ENCODE measurements at places on chromosomes 5 and 9. TPM values are rescaled to one million over a fixed set of nuclear protein-coding genes. Genes with fewer than 3 reads are reported as not detected.

COL15A1 gene
- 25.1 TPM for total RNA-seq

DAB2 gene
- 217 TPM for total RNA-seq

TBC1D9B gene
- total RNA-seq = 70.9 TPM

IL3 gene
- total RNA-seq = not detected

SLC36A3 gene
- total RNA-seq = not detected

PCDHGB3 gene
- 9.6 TPM for total RNA-seq

- DNase-seq = peak; percentile 11
Observed at GRCh38 chr9:27198190-27198589, 89.2 kb downstream of the TEK start.

GRCh38 chr9:95316274-95316673 is 1.2 kb downstream of the FANCC start:
- DNase-seq = no peak

DNA sequence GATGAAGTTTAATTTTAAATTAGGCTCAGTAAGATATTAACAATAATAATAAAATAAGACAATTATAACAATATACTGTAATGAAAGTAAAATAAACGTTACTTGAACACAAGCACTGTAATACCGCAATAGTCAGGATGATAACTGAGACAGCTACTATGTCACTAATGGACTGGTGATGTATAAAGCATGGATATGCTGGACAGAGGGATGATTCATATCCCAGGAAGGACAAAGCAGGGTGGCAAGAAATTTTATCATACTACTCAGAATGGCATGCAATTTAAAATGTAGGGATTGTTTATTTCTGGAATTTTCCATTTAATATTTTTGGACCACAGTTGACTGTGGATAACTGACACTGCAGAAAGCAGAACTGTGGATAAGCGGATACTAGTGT is 196.9 kb downstream of the VPS13A start:
- peak; percentile 2 for DNase-seq

- no peak for DNase-seq
Observed at GRCh38 chr9:3138231-3139229, 294.6 kb upstream of the PUM3 start.

DNA sequence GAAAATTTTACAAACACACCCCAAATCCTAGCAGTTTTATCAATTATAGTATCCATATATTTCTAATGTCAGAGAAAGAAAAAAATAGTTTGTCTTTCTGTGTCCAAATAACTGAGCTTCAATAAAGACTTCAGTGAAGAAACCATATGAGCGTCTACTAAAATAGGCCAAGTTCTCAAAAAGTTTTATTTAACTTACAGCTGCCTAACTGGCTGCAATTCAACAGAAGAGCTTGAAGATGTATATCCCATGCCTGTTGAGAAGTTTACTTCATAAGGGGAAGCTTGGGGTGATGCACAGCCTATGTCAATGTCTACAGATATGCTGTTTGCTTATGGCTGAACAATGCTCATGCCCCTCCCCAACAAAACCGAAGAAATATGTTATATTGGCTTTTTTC is 43.7 kb upstream of the ELOVL7 start:
- no peak for DNase-seq

Data from fibroblast of the aortic adventitia (primary cell).